ENCODE measurements at places on chromosomes 11 and 22.

GRCh38 chr11:115191761-115192160, 312.5 kb downstream of the CADM1 start:
- DNase-seq, result no peak

DNA sequence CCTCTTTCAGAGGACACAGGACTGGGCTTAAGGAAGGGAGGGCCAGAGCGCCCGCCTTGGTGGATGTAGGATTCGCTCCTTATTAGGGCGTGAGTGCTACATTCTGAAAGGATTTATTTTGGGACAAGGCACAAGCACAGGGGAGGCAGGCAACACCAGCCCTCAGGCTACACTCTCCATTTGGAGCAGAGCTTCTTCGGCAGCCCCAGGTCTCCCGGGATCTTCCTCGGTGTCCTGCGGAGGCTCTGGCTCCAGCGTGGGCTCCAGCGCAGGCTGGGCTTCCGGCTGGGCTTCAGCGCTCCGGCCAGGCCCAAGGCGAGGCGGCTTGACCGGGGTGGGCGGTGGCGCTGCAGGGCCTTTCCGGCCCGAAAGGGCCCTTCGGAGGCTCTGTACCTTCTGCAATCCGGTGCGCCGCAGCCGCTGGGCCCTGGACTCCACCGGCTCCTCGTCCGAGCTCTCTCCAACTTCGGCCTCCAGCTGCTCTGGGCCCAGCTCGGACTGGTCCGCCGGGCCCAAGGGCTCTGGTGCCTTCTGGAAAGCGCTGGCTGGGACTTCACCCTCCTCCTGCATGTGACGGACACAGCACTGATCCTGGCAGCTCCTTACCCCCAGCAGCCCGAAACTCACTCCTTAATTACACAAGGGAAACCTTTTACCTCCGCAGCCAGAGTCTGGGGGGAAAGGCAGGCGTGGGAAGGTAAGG, 1.1 kb downstream of the CAVIN3 start:
- no peak for DNase-seq

- DNase-seq, result no peak
Observed at GRCh38 chr11:69155302-69156234, at the start of gene SMIM38. TSS of gene SMIM38 (plus strand) at chr11:69155935. CDS start at chr11:69157847, 1,912 bp downstream.

- DNase-seq, result no peak
Observed at GRCh38 chr11:126968915-126969314, 31.7 kb downstream of the KIRREL3 start.

DNA sequence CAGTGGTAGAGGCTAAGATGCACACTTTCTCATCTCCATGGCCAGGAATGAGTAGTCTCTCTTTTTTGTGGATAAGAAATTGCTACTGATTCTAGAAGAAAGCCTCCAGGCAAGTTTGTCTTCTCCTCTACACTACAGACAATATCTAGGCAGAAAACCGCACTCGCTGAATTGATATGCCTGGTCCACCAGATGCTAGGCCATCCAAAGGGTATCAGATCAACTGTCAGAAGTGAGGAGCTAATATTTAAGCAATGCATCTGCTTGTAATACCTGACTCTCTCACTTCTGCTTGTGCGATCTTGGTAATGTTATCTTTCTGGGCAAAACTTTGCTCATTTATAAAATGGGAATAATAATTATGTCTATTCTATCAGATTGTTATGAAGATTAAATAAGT, 45.0 kb downstream of the CASP12 start:
- DNase-seq, result no peak

DNA sequence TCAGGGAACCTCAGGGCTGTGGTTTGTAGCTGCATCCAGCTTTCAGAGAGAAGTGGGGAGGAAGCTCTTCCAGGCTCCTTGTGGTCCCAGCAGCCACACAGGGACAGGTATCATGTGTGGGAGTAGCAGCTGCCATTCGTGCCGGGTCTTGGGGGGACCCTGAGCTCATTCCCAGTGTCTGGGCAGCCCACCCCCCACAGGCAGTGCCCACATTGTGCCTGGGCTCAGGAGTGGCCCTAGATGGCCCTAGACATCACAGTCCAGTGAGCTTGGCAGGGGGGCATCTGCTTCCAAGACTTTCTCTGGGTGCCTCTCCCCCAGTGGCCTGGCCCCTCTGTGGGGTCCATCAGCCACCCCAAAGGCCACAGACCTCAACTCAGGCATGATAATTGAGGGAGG, 619.7 kb downstream of the BRD1 start:
- DNase-seq, result no peak

DNA sequence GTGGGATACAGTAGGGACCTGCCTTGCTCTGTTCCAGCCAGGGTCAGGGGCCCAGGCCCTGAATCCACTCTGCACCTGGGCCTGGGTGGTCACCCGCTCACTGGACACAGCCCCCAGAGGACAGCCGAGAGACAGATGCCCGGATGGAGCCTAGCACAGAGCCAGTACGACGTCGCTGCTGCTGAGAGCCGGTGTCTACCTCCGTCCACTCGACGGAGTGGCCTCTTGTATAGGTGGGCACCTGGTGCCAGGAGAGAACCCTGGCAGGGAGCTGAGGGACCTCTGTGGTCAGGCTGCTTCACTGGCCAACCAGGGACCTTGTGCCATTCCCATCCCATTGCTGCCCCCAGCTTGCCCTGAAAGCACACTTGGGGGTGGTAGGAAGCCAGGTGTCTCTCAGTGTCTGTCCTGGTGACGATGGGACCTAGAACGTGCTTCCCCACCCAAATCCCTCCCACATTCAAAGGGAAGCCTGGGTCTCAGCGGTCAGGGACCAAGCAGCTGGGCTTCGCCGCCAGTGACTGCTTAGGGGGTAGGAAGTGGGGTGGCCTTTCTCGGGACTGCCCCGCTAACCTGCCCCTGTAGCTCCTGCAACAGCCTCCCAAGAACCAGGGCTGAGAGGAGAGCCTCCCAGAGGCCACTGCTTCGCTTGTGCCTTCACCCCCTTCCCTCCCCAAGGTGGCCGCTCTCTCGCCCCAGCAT, 10.3 kb upstream of the CERK start:
- DNase-seq, result no peak

DNA sequence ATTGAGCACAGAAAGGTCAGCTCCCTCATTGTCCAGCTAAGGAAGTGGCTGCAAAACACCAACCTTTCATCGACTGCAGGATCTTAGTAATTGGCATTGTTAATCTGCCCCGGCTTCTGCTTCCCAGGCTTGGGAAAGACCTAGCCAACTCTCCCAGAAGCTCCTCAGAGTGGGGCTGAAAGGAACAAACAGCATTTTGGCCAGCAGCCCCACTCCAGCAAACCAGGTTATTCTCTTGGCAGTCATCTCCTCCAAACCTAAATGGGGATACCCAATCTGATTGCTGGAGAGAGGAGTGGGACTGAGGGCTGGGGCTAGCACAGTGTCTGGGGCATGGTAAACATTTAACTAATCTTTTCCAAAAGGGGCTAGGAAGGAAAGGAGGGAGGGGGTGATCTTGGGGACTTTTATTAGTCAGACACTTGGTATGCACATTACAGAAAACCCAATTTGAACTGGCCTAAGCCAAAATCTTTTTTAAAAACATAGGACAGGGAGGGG, 294.4 kb downstream of the MN1 start:
- DNase-seq, result no peak

- DNase-seq, result no peak
Observed at GRCh38 chr11:9748361-9748970, 84.6 kb downstream of the SWAP70 start.

GRCh38 chr11:66279092-66279734, 1.2 kb downstream of the CNIH2 start:
- DNase-seq, result no peak

DNA sequence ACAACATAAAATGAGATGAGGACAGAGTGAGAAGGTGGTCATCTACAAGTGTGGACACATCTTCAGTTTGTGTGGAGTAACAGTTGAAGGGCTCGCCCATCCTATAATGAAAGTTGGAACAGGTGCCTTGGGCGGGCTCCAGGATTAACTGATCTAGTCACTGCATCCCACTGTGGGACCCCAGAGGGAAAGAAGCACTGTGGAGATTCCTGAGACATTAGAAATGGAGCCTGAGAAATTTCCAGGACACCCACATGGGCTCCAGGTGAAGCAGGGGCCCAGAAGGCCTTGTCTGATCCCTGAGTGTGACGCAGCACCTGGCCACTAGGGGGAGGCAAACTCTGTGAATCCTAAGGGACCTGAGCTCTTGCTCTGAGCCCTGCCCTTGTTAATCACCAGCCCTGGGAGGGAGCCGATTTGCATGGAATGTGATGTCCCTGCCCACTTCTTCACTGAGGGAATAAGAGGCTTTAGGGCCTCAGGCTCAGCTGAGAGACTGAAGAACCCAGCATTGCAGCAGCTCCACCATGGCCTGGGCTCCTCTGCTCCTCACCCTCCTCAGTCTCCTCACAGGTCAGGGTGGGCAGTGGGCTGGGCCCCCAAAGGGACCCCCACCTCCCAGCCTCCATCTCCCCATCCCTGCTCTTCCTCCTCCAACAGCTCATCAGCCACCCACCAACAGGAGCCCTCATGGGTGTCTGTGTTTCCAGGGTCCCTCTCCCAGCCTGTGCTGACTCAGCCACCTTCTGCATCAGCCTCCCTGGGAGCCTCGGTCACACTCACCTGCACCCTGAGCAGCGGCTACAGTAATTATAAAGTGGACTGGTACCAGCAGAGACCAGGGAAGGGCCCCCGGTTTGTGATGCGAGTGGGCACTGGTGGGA, 98.4 kb downstream of the VPREB1 start:
- DNase-seq, result no peak

DNA sequence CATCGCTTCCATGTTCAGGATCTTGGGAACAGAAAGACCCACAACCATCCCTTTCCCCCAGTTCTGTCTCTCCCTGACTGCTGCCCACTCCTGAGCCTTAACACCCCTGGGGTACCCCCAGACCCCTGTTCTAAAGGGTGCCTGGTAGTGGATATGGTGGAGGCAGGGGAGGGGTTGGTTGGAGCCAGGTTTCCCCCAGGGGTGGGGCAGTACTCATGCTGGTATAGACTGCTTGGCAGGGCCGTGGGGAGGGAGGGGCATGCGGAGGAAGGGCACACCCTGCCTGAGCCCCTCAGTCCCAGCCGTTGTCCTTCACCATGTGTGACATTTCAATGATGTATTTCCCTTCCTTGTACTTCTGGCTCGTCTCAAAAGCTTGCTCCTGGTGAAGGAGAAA, 4.0 kb downstream of the YPEL4 start:
- DNase-seq, result no peak

DNA sequence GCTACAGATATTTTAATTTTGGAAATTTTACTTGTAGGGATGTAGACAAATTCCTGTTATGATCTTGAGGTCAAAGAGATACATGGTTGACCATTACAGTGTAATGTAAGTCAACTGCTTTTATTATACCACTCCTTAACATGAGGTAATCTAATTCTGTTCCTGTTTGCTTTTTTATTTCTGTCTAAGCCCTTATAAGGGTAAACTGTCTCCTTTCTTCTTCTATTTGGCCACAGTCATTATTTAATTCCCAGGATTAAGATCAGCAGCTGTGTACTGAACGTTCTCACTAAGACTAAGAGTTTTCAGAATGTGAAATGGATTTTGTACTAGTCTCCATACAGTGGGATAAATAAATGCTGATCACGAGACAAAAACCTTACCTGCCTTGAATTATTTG, 32.8 kb downstream of the C2CD3 start:
- no peak for DNase-seq

DNA sequence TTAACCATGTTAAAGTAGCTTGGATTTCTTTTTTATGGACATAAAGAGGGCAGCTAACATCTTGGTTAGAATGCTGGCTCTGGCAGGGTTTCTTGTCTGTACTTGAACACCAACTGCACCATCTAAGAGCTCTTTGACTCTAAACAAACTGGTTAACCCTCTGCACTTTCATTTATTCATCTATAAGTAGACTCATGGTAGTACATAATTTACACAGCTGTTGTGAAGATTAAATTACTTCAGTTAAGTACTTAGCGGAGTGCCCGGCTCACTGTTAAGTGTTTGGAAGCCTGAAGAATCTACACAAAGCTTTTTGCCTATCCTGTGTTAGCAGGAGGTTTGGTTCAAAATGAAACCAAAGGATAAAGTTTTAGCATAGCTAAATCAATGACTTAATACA, 846.2 kb upstream of the API5 start:
- no peak for DNase-seq

GRCh38 chr22:41862160-41862529, 29.2 kb downstream of the SREBF2 start:
- DNase-seq, result no peak

GRCh38 chr11:105260976-105261375, 121.4 kb upstream of the CARD18 start:
- no peak for DNase-seq

DNA sequence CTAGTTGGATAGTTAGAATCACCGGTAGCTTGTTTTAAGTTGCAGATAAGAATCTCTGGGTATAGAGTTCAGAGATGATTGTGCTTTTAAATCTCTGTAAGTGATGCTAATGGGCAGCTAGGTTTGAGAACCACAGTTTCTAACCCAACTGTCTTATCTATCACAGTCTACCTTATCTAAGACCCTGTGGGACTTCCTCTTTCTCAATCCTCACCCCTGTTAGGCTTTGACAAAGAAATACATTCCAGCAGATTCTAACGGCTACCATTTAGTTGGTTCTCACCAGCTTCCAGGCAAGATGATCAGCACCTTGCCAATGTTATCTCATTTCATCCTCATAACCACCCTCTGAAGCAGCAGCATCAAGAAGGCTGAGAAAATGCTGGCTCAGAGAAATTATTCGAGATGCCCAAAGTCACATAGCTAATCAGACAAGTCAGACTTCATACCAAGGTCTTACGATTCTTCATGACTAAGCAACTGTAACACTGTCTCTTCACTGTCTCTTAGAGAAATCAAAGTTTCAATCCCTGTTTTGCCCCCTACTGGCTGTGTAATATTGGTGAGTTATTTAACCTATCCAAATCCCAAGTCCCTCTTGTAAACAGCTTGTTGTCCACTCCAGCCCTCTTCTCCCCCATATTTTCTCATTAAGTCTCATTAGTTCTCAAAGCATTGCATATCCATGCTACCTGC, 192.4 kb upstream of the API5 start:
- DNase-seq, result no peak

GRCh38 chr11:19769820-19770219, 57.2 kb downstream of the NAV2 start:
- no peak for DNase-seq

Measured in amniotic stem cell (primary cell).